Bronchial smooth muscle cell (primary cell): ENCODE measurements at places on chromosomes 7 and 10. TPM values are rescaled to one million over a fixed set of nuclear protein-coding genes. Genes with fewer than 3 reads are reported as not detected.

The CACNB2 gene
- total RNA-seq, result 1.2 and 1.3 TPM in 2 replicates

The DDIT4 gene
- total RNA-seq, result 223 and 361 TPM in 2 replicates

The AEBP1 gene
- 16.6 and 20.2 TPM in 2 replicates for total RNA-seq

The OGDHL gene
- total RNA-seq, result 0.17 and 0.47 TPM in 2 replicates

The CRYGN gene
- 0.26 and 0.47 TPM in 2 replicates for total RNA-seq

The PLEKHS1 gene
- not detected in 2 replicates for total RNA-seq

The SEMA3A gene
- 61.0 and 65.8 TPM in 2 replicates for total RNA-seq

The IL2RA gene
- total RNA-seq, result not detected in 2 replicates

The OR2A5 gene
- total RNA-seq, result not detected in 2 replicates

The ADIRF gene
- total RNA-seq, result 197 and 447 TPM in 2 replicates

The COL13A1 gene
- total RNA-seq, result 9.3 and 16.9 TPM in 2 replicates

The STK31 gene
- total RNA-seq, result under 0.01 TPM in 1 of 2 replicates, not detected in the other

The ZNF862 gene
- 10.8 and 12.9 TPM in 2 replicates for total RNA-seq

The CYP2C9 gene
- not detected in 2 replicates for total RNA-seq

The PNLIPRP3 gene
- under 0.01 TPM in 1 of 2 replicates, not detected in the other for total RNA-seq

The MYO1G gene
- under 0.01 TPM in 2 replicates for total RNA-seq

The STAG3 gene
- 0.32 and 0.69 TPM in 2 replicates for total RNA-seq

The PAPOLB gene
- under 0.01 TPM in 2 replicates for total RNA-seq

The CYP3A4 gene
- not detected in 2 replicates for total RNA-seq

The SKIDA1 gene
- total RNA-seq, result 0.47 and 0.60 TPM in 2 replicates

The EBLN1 gene
- not detected in 2 replicates for total RNA-seq

The CTAGE15 gene
- total RNA-seq, result 0.09 TPM in 1 of 2 replicates, not detected in the other

The ADAMTS14 gene
- 3.3 and 22.9 TPM in 2 replicates for total RNA-seq

The ITIH5 gene
- total RNA-seq, result 0.16 and 0.17 TPM in 2 replicates

The POT1 gene
- total RNA-seq, result 32.6 and 35.2 TPM in 2 replicates
